ENCODE measurements at places on chromosomes 12 and 14.

GRCh38 chr12:118166946-118167345, 31.0 kb downstream of the PEBP1 start:
- no peak for DNase-seq

DNA sequence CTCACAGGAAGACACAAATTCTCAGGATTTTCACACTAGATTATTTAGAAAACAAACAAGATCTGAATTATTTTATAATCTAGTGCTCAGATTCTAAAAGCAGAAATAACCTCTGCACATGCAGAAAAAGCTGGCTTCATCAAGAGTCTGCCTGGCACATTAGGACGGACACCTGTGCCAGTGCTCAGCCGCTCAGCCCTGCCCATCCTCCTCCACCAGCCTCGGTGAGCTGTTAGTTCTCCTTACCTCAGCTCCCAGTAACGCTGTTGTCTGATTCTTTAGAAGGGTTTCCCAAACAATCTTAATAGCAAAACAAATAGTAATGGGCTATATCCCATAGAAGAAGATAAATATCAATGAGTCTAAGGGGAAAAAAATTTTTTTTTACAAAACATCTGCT, 27.7 kb downstream of the DUSP16 start:
- no peak for DNase-seq

DNA sequence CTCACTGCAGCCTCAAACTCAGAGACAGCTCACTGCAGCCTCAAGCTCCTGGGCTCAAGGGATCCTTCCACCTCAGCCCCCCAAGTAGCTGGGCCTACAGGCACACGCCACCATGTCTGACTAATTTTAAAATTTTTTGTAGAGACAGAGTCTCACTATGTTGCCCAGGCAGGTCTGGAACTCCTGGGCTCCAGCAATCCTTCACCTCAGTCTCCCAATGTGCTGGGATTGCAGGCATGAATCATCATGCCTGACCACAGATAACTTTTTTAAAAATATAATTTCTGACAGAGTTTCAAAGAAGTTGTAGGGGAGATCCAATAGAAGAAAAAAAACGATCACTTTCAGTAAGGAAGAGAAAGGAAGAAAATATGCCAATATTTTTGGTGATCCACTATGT, 189.7 kb upstream of the CDKN3 start:
- no peak for DNase-seq

GRCh38 chr12:47602325-47602724, 103.5 kb downstream of the RPAP3 start:
- DNase-seq, result no peak

DNA sequence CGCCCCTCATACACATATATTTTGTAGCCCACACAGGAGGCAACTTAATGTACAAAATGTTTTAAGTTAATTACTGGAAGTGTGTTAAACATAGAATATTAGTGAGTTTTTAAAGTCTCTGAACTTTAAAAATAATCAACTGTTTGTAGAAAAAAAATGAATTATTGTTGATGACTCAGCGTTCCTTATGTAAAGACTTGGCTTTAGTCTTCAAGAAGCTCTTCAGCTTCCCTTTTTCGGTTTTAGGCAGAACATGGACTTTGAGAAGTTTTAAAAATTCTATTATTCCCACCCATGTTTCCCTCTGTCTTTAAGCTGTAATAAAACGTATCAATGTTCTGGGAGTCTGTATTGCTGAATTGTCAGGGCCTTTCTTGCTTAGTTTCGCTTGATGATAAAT, 269.5 kb downstream of the FBXL14 start:
- no peak for DNase-seq

- DNase-seq, result no peak
Observed at GRCh38 chr12:28268608-28269229, 78.5 kb downstream of the CCDC91 start.

GRCh38 chr12:116561181-116561821, 2.1 kb downstream of the MAP1LC3B2 start:
- DNase-seq, result no peak

GRCh38 chr12:105670672-105671071, 340.2 kb downstream of the C12orf75 start:
- DNase-seq, result no peak

DNA sequence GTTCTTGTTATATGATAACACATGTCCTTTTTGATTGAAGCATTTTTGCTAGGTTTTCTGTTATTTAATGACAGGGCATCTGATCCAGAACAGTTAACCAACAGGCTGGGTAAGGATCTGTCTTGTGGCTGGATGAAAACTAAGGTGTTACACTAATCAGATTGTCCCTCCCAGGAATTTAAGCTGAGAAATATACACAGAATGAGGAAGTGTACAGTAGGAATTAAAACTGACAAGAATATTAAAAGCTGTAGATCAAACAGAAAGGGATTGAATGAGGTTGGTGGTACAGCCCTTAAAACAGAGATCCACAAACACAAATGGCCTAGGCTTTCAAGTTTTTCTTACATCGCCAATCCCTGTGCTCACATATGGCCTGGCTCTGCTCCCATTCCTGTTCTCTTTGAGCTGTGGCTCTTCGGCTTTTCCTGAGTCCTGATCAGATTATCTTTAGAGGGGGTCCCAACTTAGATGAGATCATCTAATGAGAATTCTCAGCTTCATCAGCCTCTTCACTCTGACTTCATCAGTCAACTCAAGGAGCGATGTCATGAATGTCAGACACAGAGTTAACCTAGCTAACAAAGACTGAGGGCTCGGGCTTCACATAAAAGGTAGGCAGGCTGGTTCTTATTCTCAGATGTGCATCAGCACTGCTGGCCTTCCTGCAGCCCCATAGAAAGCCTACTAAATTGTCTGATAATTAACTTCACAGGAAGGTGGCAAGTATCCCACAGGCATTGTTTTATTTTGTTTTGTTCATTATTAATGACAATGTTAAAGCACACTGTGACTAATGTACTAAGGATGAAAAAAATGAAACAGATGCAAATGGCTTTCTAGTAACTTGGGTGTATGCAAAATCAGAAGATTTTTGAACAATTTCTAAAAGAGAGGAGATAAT, 11.4 kb downstream of the PYGL start:
- no peak for DNase-seq

DNA sequence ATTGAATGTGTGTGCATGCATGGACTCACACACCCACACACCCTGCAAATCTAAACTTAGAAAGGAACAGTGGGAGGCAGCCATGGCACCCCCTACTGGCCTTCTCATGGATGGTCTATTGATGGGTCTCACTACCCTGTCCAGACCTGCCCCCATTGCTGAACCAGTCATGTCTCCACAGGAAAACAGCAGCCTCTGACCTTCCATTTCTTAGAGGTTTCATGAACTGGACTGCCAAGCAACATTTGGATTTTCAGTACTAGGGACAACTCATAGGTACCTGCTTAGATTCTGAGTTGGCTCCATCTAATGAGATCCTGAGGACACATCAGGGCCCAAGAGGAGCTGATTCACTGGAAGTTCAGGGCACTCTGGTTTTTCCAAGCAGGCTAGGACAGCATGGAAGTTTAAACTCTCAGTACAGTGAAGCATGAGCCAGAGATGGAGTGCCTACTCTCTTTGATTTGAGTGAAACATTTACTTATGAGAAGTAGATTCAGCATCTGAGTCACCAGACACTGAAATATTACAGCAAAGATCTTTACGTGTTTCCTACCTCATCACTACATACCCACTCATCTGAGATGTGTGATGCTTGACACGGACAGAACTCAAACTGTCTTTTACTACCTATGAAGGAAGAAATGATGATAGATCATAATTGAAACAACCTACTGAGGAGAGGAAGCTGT, 98.9 kb upstream of the PLEKHG7 start:
- DNase-seq, result no peak

DNA sequence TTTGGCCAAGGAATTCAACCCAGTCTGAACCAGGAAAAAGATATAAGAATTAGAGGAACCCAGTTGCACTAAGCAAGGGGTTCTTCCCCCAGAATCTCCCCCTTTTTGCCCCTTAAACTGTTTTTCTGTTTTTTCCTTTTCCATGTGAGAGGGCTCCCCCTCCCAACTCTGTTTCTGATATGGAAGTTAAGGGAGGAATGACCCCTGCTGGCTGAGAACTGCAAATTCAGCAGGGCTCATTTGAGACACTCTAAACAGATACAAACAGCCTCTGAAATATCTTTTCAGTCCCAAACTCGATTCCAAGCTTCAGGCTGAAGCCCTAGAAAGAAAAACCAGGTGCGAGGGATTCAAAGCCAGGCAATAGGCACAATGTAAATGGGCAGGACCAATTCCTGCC, 132.7 kb downstream of the SLC41A2 start:
- DNase-seq, result no peak

DNA sequence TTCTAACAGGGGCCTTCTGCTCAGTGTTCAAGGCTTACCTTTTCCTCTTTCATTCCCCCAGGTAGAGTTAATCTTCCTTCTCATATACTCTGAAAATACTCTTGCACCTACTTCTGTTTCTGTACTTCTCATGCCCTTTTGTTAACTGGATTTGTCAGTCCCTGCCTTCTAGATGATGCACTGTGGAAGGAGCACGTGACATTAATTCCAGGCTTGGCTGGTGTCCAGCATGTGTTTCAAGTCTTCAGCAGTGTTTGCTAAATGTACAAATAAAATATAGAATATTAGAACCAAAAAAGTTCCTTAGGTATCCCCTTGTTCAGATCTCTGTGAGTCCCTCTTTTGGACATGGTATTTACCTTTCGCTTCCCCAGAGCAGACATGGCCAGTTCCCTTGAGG, 27.9 kb upstream of the EVL start:
- DNase-seq, result no peak

DNA sequence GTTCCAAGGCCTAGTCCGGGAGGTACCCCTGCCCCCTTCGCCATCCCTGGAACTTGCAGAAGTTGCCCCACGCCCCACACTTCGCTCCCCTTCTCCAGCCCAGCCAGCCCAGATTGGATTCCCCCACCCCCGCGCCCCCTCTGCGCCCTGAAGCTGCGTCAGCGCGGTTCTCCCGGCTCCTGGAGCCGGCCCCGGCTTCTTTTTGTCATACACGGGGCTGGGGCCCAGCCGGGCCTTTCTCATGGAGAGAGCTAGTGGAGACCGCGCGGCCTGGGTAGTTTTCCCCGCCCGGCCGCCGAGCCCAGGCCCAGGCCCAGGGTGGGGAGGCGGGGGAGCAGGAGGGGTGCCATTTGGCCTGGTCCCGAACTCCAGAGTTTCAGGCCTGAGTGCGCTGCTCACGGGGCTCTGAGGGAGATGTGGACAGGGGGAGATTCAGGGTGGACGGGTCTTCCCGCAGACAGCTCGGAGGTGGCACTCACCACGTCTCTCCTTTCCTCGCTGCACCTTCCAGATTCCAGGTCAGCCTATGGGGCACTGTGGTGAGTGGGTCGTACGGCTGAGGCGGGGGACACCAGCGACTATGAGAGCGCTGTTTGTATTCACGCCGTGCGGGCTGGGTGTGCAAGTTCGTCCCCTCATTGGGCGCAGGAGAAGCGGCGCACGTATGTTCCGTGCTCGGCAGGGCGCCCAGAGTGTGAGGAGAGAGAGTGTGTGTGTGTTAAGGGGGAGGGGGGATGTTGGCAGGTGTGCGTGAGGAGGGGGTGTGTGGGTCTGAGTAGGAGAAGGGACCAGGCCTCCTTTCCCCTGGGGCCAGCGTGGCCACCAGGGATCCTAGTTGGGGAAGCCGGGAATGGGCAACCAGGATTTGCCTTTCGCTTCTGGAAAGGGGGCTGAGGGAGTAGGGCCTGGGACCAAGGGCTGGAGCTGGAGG, 785 bp upstream of the LHX5 start:
- DNase-seq, result no peak

DNA sequence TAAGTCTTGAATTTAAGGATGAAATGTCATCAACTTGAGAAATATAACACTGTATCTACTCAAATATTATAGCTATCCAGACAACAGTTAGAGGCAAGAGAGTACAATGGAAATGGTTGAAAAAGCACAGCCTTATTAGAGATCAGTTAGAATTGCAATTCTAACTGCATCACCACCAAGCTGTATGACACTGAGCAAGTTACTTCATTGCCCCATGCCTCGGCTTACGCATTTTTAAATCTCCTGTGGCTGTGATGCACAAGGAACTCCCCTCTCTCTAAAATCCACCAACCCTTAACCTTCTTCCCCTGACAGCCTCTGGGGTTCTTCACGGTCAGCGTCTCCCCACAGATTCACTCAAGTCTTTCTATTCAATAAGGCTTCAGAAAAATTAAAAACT, 75.1 kb downstream of the MED13L start:
- DNase-seq, result no peak

DNA sequence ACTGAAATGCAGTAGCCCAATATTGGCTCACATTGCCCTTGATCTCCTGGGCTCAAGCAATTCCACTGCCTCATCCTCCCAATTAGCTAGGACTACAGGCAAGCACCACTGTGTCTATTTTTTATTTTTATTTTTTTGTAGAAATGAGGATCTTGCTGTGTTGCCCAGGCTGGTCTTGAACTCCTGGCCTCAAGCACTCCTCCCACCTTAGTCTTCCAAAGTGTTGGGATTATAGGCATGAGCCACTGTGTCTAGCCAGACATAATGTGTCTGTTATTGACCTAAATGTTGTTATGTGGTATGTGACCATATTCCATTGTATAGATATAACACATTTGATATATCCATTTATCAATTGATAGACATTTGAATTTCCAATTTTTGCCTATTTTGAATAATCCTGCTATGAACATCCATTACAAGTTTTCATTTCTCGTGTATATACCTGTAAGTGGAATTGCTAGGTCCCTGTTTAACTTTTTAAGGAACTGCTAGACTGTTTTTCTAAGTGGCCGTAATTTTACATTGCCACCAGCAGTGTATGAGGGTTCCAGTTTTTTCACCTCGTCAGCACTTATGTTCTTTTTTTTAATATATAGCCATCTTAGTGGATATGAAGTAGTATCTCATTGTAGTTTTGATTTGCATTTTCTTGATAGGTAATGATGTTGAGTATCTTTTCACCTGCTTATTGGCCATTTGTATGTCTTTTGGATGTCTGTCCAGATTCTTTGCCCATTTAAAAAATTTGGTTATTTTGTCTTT, 9.4 kb downstream of the USP15 start:
- DNase-seq, result no peak
